ENCODE measurements at places on chromosomes 3 and 15. TPM values are rescaled to one million over a fixed set of nuclear protein-coding genes. Genes with fewer than 3 reads are reported as not detected.
A peak's percentile ranks its signal among the peaks of the same experiment; 100 is the strongest.

GRCh38 chr3:48275287-48276027 is 34.6 kb downstream of the ZNF589 start:
- no peak for DNase-seq

DNA sequence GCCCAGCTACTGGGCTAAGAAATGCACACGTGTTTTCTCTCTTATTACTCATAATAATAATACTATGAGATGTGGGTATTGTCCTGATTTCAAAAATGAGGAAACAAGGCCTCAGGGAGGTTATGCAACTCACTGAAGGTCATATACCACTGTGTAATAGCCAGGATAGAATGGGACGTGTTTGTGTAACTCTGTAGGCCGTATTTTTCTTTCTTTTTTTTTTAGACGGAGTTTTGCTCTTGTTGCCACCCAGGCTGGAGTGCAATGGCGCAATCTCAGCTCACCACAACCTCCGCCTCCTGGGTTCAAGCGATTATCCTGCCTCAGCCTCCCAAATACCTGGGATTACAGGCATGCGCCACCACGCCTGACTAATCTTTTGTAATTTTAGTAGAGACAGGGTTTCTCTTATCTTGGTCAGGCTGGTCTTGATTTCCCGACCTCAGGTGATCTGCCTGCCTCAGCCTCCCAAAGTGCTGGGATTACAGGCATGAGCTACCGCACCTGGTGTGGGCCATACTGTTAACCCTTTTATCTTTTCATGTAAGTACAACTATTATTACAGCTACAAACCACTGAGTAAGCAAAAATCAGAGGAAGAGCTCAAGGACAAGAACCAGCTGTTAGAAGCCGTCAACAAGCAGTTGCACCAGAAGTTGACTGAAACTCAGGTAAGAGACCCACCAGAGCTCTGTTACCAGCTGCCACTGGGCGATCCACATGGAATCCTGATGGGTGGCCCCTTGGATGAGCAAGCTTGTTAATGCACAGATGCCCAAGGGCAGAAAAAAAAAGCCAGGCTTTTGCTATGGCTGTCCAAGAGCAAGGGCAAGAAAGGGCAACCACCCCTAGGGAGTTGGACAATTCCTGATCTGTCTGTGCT is 6.7 kb downstream of the KNSTRN start:
- DNase-seq: no peak

GRCh38 chr3:23073724-23074305 is 129.3 kb upstream of the UBE2E2 start:
- no peak for DNase-seq

- peak; percentile 18 for DNase-seq
These were observed 76.1 kb upstream of the SPATA16 start for GRCh38 chr3:173217127-173217526.

The SLCO3A1 gene
- 8.1 TPM for polyA plus RNA-seq

DNA sequence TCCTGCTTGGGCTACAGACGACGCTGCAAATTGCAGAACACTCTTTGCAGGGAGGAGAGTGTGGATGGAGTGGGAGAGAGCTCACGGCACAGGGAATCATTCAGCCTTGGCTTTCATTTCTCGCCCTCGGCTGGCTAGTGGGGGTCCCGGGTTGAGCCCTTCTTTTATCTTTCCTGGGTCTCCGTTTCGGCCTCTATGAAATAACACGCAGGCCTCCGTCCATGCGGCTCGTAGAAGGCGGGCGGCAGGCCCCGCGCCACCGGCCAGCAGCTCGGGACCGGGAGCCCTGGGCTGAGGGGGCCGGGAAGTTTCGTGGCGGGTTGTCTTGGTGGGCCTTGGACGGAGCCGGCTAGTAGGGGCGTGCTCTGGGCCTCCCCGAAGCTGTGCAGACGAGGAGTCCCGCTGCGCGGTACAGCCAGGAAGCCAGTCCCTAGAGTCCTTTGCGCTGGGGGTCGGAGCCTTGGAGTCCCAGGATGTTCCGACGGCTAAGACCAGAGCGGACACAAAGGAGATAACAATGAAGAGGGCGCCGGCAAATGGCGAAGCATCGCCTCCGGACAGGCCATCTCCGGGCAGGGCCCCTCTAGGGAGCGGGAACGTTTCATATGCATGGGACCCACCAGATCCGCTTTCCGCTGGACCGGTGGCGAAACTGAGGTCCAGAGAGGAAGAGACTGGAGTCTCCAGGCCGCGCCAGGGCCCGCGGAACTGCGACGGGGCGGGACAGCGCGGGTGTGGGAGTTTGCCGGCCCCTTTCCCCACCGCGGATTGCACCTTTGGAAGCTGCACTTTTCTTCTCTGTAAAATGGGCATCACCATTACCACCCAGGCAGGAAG is 4.3 kb downstream of the RNU6-1 start:
- DNase-seq: no peak

The LMAN1L gene
- not detected for polyA plus RNA-seq

DNA sequence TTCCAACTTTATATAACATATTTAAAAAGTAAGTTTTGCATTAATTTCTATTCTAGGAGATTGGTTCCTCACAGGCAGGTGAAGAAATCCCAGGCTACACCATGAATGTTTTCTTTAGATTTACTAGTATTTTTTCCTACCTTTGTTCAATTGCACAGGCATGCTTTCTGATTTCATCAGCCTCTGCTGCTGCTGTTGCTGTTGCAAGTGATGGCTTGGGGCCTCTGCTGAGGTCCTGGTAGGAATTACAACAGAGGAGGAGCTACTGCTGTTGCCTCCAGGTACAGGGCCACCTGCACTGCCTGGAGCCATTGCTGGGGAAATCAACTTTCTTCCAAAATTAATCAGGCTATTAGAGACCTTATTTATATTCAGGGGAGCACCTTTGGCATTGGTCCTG is 353.3 kb downstream of the PLCL2 start:
- peak; percentile 29 for DNase-seq

The STRIT1 gene
- polyA plus RNA-seq: not detected

- DNase-seq: peak; percentile 83
These were observed 77.2 kb upstream of the CFAP20DC start for GRCh38 chr3:59127071-59127470.

DNA sequence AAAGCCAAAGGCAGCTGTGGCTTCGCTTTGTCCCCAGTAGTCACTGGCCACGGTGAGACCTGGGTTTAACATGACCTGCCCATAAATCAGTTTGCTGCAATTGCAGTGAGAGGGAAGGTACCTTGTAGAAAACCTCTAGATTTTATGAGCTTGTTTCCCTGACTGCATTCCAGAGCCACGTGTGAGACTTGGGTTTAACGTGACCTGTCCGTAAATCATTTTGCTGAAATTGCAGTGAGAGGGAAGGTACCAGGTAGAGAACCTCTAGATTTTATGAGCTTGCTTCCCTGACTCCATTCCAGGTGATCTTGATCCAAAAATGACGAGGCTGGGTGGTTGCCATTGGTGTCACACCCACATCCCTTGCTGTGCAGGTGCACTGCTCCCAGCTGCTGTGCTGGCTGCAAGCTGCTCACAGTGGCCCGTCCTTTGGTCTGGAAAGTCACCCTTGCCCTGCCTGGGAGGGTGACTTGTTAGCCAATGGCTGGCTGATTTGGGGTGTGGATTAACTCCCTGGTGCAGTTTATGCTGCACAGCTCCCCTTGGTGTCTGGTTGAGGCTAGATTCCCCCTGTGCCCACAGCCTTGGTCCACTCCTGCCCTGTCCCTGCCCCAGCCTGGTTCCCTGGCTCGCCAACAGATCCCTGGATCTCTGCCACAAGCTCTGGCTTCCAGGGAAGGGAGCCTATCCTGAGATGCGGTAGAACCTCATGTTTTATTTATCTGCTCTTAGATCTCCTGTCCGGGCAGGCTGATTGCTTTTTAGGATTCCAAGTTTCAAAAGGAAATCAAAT is 192.7 kb upstream of the CTDSPL start:
- DNase-seq: no peak

DNA sequence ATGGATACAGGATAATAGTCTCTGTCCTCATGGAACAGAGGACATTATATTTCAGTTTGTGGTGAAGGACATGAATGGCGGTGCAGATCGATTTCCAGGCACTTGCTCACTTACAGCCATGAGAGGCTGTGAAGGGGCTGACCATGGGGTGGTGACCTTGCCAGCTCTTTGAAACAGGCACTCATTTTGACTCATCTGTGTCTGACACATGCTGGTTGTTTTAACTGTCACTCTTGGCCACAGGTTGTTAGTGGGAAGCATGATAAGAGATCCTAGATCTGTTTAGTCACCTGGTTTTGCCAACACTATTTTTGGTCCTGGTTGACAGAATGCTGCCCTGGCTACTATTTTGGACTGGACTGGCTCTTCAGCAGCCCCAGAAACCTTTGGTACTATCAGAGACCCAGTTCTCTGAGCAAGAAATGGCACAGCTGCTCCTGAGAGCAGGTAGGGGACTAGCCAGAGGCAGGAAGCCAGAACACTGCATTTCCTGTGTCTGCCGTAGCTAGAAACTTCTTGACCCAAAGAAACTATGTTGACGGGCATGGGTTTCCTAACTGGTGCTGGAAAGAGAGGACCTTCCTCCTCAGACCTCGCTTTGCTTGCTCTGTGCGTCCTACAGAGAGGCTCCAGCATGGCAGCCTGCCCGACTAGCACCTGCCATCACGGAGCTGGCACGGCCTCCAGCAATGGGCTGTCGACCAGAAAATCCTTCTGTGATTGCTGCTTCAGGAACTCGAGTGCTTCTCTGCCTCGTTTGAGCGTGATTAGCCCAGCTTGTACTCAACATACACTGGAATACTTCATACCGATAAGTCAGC is 6.3 kb downstream of the PXYLP1 start:
- no peak for DNase-seq

DNA sequence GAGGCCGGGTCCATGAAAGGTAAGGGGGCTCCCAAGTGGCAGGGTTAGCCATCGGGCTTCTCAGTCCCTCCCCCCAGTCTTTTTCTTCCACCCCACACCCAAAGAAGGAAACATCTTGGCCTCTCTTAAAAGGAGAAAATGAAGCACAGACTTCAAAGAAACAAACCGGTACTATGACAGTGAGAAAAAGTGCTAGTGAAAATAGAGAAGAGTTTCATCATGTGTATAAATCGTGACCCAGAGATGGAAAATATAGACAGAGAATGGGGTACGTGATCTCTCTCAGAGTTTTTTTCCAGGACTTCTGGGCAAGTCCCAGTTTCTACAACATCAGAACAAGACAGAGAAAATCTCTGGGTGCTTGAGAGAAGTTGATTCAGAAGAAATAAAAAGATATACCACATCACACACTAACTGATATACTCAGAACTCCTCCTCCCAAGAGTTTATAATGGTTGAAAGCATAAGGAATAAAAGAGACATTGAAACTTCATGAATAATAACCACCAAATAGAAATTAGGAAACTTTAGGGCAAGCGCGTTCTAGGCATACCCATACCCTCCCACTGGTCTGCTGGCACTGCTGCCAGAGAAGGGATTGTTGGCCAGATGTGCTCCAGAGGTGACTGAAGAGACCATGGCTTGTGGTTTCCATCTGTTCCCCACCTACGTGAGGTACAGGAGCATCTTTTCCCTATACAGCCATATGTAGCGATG is 318.9 kb upstream of the CHRM5 start:
- DNase-seq: no peak

The CGNL1 gene
- polyA plus RNA-seq: 0.03 TPM

The OSBPL10 gene
- 10.1 TPM for polyA plus RNA-seq

The FBXO40 gene
- not detected for polyA plus RNA-seq

The ZNF860 gene
- 0.07 TPM for polyA plus RNA-seq

- DNase-seq: no peak
These were observed 30.4 kb downstream of the CHRNA7 start for GRCh38 chr15:32060706-32061105.

The EHHADH gene
- polyA plus RNA-seq: 2.0 TPM

- no peak for DNase-seq
These were observed 245.3 kb downstream of the PDZRN3 start for GRCh38 chr3:73379465-73379864.

- DNase-seq: no peak
These were observed 22.9 kb downstream of the COLQ start for GRCh38 chr3:15498431-15499214.

- no peak for DNase-seq
These were observed 63.4 kb downstream of the ERC2 start for GRCh38 chr3:56404884-56405283.

The CYP1A2 gene
- not detected for polyA plus RNA-seq

- no peak for DNase-seq
These were observed 121.4 kb downstream of the GMPS start for GRCh38 chr3:155991847-155992246.

The CCR3 gene
- polyA plus RNA-seq: not detected

GRCh38 chr3:180680097-180680430 is 775 bp upstream of the CCDC39 start:
- peak; percentile 18 for DNase-seq

The CA12 gene
- 55.2 TPM for polyA plus RNA-seq

DNA sequence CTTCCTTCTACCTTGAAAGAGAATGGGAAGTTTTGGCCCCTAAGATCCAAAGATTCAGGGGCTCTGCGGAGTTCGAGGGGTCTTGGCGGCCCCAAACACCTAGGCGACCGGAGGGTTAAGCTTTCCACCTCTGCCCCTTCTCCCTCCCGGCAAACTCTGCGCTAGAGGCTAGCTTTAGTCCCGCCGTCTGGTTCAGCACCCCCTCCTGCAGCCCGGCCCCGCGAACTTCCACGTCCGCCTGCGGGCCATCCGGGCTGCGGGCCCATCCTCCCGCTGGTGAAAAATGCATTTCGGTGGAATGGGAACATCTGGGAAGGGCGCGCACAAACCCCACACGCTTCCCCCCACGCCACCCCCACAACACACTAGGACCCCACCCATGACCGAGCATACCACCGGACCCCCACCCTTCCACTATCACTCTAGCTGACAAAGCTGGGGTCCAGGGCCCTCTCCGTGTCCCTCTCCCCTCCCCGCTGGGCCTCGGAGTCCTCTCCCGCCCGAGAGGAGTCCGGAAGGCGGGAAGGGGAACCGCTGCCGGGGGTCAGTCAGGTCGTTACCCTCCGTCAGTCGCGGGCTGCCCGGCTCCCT is 1.0 kb downstream of the SHOX2 start:
- DNase-seq: no peak

GRCh38 chr3:196670339-196670738 is 30.8 kb downstream of the NRROS start:
- no peak for DNase-seq

Measured in IMR-90 (cell line).